ENCODE measurements at places on chromosomes 3 and 15. TPM values are rescaled to one million over a fixed set of nuclear protein-coding genes. Genes with fewer than 3 reads are reported as not detected.
A peak's percentile ranks its signal among the peaks of the same experiment; 100 is the strongest.

TLR9 gene
- total RNA-seq, result not detected

PLSCR2 gene
- total RNA-seq, result not detected

GRCh38 chr3:114626751-114627150, 332.9 kb downstream of the TIGIT start:
- 0 out of 2 replicates have a peak, but pooled peaks cover 9% of the 10 kb centered on the region for H3K4me1 ChIP-seq
- no peak for DNase-seq
- H3K36me3 ChIP-seq, result no peaks in the 10 kb centered on the region

ADCY5 gene
- total RNA-seq, result not detected

CCDC54 gene
- total RNA-seq, result not detected

DNA sequence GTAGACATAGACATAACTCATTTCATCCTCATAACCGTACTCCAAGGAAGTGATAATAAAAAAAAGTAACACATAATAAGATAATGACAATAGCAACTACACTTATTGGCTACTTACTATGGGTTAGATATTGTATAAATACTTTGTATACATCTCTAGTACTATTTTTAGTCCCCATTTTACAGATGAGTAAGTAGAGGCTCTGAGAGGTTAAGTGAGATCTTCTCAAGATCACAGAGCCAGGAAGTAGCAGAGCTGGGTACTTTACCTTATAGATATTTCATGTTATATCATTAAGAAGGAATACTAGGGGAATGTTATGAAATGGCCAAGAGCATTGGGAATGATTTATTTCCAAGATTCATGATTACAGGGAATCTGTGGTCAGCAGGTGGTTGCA, 49.4 kb upstream of the ADAMTSL3 start:
- H3K36me3 ChIP-seq, result no peaks in the 10 kb centered on the region
- DNase-seq, result no peak
- no peak overlapping the region for H3K27ac ChIP-seq
- no peak overlapping the region for H3K4me3 ChIP-seq
- no peaks in the 10 kb centered on the region for H3K27me3 ChIP-seq

GP5 gene
- not detected for total RNA-seq

DNA sequence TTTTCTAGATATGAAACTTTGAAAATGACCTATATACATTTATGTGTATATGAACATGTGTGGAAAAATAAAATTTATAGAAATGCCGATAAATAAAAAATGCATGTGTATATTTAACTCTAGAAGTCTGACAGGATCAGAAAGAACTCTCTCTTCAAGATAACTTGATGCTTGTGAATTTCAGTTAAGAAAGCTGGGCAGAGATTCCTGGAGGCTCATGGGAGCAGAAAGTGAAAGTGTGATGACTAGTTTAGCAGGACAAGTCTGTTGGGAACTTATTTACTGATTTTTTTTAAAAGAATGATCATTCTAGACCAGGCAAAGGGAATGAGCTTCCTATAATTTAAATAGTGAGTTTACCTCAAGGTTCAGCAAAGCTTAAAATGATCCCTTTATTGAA, 81.5 kb upstream of the KCNAB1 start:
- no peak for DNase-seq
- H3K27ac ChIP-seq, result no peak overlapping the region
- H3K4me1 ChIP-seq, result no peaks in the 10 kb centered on the region
- H3K4me3 ChIP-seq, result no peak overlapping the region
- no peaks in the 10 kb centered on the region for H3K27me3 ChIP-seq

- H3K36me3 ChIP-seq, result no peaks in the 10 kb centered on the region
- peaks cover 30% of the 10 kb centered on the region for H3K4me1 ChIP-seq
- H3K27me3 ChIP-seq, result no peaks in the 10 kb centered on the region
- no peak for DNase-seq
- no peak overlapping the region for H3K4me3 ChIP-seq
Measured at GRCh38 chr15:77541421-77542181, 91.1 kb downstream of the LINGO1 start.

LTK gene
- 0.29 TPM for total RNA-seq

DNA sequence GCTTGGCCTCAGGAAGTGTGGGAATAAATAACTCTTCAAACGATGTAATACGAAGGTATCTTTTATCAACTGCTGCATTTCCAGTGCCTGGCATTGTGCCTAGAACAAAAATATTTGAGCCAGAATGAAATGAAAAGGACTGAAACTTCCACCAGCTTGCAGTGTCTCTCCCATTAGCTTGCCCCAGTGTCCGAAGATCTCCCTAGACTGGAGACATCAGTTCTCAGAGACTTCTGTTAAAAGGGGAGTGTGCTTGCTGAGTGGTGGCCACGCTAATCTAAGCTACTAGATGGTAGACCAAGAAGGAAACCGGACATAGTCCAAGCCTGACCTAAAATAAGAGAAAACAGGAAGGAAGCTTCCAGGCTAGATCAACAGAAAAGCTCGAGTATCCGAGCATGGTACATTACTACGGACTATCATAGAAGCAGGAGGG, 28.6 kb downstream of the KCNAB1 start:
- no peak overlapping the region for H3K27ac ChIP-seq
- no peaks in the 10 kb centered on the region for H3K36me3 ChIP-seq
- DNase-seq, result no peak
- no peaks in the 10 kb centered on the region for H3K4me1 ChIP-seq

GOLGA6A gene
- not detected for total RNA-seq

PTH1R gene
- not detected for total RNA-seq

- H3K27me3 ChIP-seq, result no peaks in the 10 kb centered on the region
- no peaks in the 10 kb centered on the region for H3K36me3 ChIP-seq
- no peaks in the 10 kb centered on the region for H3K4me1 ChIP-seq
- no peak overlapping the region for H3K27ac ChIP-seq
- no peak for DNase-seq
Measured at GRCh38 chr15:99493461-99493860, 72.3 kb upstream of the MEF2A start.

CFAP100 gene
- not detected for total RNA-seq

CKMT1B gene
- total RNA-seq, result 8.7 TPM

DNA sequence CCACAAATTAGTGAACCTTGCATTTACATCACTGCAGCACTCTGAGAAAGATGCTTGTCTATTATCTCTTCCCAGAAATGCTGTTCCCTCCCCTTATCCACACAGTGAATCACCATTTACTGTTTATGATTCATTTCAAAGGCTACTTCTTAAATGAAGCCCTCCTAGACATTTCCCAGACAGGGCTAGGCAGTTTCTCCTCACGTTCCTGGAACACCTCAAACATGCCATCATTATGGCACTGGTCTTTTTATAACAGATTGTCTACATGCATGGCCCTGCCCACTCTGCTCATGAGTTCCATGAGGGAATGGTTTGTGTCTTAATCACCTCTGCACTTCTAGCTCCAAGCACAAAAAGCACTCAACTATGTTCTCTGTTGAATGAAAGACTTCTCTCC, 32.2 kb upstream of the TM2D3 start:
- H3K4me1 ChIP-seq, result peaks cover 11% of the 10 kb centered on the region
- H3K36me3 ChIP-seq, result no peaks in the 10 kb centered on the region
- peak; percentile 80 for DNase-seq
- no peaks in the 10 kb centered on the region for H3K27me3 ChIP-seq
- H3K27ac ChIP-seq, result 0 out of 2 replicates have a peak overlapping the region, but pooled peaks have one; percentile 7

CCDC39 gene
- not detected for total RNA-seq

ZIC1 gene
- not detected for total RNA-seq

IL5RA gene
- total RNA-seq, result not detected

GRCh38 chr3:38039101-38039898, at the start of gene DLEC1:
Gene DLEC1, plus strand, starts transcription at chr3:38039208. Its CDS starts 18 bp downstream, at chr3:38039226.
- no peak within 1 kb of the TSS for H3K27ac ChIP-seq
- H3K4me1 ChIP-seq, result no peaks in the 10 kb centered on the region
- no peaks in the 10 kb centered on the region for H3K27me3 ChIP-seq
- H3K36me3 ChIP-seq, result no peaks in the 10 kb centered on the region

TRPM1 gene
- not detected for total RNA-seq

SERPINI2 gene
- not detected for total RNA-seq
